ENCODE measurements at places on chromosomes 1 and 21. TPM values are rescaled to one million over a fixed set of nuclear protein-coding genes. Genes with fewer than 3 reads are reported as not detected.

DNA sequence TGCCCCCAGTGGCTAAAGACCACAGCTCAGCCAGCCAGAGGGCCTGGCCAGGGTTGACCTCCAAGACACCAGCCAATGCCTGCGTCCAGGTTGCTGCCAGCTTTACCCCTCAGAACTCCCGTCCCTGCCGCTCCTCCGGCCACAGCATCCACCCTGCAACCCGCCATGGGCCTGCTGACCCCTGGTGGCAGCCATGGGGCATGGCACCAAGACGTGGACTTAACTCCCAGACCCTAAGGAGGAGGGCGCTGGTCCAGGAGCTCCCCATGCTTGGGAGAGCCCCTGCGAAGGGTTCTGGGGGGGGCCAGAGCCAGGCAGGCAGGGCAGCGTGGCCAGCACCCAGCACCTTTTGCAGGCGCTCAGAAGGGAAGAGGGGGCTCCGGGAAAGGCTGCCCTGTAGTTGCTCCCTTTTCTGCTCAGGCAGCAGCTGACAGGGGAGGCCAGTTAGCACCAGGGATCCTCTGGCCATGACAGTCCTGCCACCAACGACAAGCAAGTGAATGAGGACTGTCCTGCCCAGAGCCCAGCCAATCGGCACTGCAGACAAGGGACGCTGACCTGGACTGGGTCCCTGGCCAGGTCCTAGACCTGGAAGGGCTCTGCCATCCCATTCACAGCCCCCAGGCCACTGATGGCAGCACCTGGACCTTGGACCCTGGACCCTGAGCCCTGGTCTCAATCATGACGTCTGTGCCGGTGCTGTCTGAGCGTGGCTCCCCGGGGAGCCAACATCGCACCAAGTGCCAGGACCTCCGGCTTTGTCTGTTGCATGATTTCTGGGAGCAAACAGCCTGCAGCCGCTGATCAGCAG, 246.2 kb downstream of the NPHP4 start:
- no peak overlapping the region for H3K27ac ChIP-seq
- no peaks in the 10 kb centered on the region for H3K36me3 ChIP-seq
- no peaks in the 10 kb centered on the region for H3K4me1 ChIP-seq
- peaks cover 1% of the 10 kb centered on the region for H3K27me3 ChIP-seq

DNA sequence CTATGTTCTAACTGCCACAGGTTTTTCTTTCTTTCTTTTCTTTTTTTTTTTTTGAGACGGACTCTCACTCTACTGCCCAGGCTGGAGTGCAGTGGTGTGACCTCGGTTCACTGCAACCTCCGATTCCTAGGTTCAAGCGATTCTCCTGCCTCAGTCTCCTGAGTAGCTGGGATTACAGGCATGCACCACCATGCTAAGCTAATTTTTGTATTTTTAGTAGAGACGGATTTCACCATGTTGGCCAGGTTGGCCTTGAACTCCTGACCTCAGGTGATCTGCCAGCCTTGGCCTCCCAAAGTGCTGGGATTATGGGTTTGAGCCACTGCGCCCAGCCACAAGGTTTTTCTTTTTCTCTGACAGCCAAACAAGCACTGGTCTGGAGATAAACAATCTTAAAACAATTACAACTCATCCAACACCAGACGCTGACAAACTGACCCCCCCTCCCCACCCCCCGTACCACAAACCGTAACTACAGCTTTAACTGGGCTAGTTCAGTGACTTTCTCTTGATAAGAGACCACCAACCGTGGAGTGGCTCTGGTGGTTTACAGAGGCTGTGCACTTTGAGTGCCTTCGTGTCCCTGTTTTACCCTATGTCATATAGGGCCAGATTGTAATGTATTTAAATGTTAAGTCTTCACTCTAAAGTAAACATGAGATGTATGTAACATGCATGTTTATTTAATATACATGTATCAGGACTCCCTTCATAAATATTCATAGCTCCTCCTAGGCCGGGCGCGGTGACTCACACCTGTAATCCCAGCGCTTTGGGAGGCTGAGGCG, 19.5 kb upstream of the PUM1 start:
- DNase-seq = no peak
- H3K27me3 ChIP-seq = peaks cover 2% of the 10 kb centered on the region
- no peak overlapping the region for H3K4me3 ChIP-seq
- no peaks in the 10 kb centered on the region for H3K36me3 ChIP-seq
- H3K27ac ChIP-seq = no peak overlapping the region

PLPPR4 gene
- not detected for total RNA-seq

TAF12 gene
- 31.7 TPM for total RNA-seq

ERICH3 gene
- not detected for total RNA-seq

GRCh38 chr1:208132287-208132882, 111.8 kb downstream of the PLXNA2 start:
- peaks cover 24% of the 10 kb centered on the region for H3K27me3 ChIP-seq
- H3K36me3 ChIP-seq = no peaks in the 10 kb centered on the region
- peaks cover 2% of the 10 kb centered on the region for H3K4me1 ChIP-seq
- no peak overlapping the region for H3K27ac ChIP-seq

ABCG1 gene
- 10.3 TPM for total RNA-seq

SPATA21 gene
- total RNA-seq = not detected

DNA sequence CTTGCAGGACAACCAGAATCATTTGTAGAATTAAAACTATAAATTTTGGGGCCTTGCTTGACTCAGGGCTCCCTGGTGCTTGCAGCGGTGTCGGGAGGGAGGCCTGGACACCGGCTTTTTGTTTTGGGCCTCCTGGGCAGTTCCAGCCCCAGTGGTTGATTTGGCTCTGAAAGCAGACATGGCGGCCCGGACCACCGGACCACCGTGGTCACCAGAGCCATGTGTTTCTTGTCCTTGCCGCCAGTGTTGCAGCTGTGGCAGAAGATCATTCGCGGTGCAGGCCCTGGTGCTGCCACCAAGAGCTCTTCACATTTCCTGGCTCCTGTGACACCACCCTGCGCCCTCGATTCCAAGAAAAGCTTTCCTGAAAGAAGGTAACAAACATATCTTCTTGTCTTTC, 484.8 kb downstream of the BRINP3 start:
- no peaks in the 10 kb centered on the region for H3K4me1 ChIP-seq
- H3K27me3 ChIP-seq = no peaks in the 10 kb centered on the region
- H3K4me3 ChIP-seq = no peak overlapping the region

CD1B gene
- not detected for total RNA-seq

TTC13 gene
- 23.8 TPM for total RNA-seq

DNA sequence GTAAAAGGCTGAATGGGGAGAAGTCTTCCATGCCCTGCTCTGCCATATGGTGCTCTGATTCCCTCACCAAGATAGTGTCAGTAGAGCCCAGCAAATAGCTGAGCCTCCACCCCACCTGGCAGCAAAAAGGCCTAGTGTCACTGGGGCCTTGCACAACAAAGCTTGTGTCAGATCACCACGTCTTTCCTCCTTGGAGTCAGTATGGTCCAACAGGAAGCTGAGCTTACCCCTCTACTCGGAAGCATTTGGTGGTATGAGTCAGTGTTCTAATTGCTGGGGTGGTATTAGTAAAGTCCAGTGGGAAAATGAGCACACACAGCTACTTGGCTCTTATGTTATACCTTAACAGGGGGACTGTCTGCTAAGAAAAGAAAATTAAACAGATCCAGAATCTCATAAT, 18.7 kb upstream of the RRP15 start:
- H3K27ac ChIP-seq = no peak overlapping the region
- no peaks in the 10 kb centered on the region for H3K36me3 ChIP-seq
- no peak for DNase-seq
- no peaks in the 10 kb centered on the region for H3K4me1 ChIP-seq

PIP5K1A gene
- 98.7 TPM for total RNA-seq

GRCh38 chr1:50703240-50703639, 256.8 kb downstream of the FAF1 start:
- H3K27ac ChIP-seq = no peak overlapping the region
- H3K4me3 ChIP-seq = no peak overlapping the region
- H3K27me3 ChIP-seq = no peaks in the 10 kb centered on the region
- DNase-seq = peak; percentile 26
- H3K36me3 ChIP-seq = no peaks in the 10 kb centered on the region
- no peaks in the 10 kb centered on the region for H3K4me1 ChIP-seq

- H3K27me3 ChIP-seq = peaks cover 40% of the 10 kb centered on the region
- no peak overlapping the region for H3K4me3 ChIP-seq
- no peak for DNase-seq
- H3K36me3 ChIP-seq = no peaks in the 10 kb centered on the region
Observed at GRCh38 chr1:64474665-64475439, 4.9 kb downstream of the CACHD1 start.

DNA sequence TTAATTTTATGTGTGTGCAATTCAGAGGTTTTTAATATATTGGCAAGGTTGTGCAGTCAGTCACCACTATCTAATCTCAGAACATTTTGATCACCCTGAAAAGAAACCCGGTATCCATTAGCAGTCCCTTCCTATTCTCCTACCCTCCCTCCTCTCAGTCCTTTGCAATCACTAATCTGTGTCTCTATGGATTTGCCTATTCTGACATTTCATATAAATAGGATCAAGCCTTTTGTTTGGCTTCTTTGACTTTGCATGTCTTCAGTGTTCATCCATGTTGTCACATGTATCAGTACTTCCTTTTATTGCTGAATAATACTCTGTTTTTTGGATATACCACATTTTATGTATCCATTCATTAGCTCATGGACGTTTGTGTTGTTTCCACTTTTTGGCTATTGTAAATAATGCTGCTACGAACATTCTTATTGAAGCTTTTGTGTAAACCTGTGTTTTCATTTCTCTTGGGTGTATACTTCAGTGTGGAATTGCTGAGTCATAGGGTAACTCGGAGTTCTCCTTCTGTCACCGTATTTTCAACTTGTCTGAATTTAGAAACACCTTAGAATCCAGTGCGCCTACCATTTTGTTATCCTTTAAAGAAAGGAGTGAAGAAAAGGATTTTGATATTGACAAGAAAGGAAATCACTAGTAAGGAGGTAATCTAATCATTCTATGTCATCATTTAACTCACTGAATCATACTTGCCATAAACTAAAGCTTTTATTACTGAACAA, 3.4 kb downstream of the CEP85 start:
- DNase-seq = no peak
- H3K36me3 ChIP-seq = peaks cover 21% of the 10 kb centered on the region
- H3K27ac ChIP-seq = no peak overlapping the region

OR2L2 gene
- 0.07 TPM for total RNA-seq

MTARC1 gene
- total RNA-seq = not detected

GRCh38 chr1:223845037-223845809, 524 bp downstream of the TP53BP2 start:
- H3K27me3 ChIP-seq = peaks cover 3% of the 10 kb centered on the region
- peak; percentile 89 for DNase-seq
- H3K36me3 ChIP-seq = peaks cover 5% of the 10 kb centered on the region
- peaks cover 34% of the 10 kb centered on the region for H3K4me1 ChIP-seq
- peak overlapping the region; percentile 97 for H3K27ac ChIP-seq

GRCh38 chr1:57158604-57158998, 192.8 kb upstream of the C8B start:
- H3K27ac ChIP-seq = no peak overlapping the region
- peaks cover 2% of the 10 kb centered on the region for H3K27me3 ChIP-seq
- no peaks in the 10 kb centered on the region for H3K36me3 ChIP-seq
- H3K4me1 ChIP-seq = no peaks in the 10 kb centered on the region

FAM229A gene
- total RNA-seq = 4.2 TPM

C1orf185 gene
- not detected for total RNA-seq

GRCh38 chr1:85342207-85342606, 65.8 kb upstream of the BCL10 start:
- peaks cover 30% of the 10 kb centered on the region for H3K27me3 ChIP-seq
- H3K4me3 ChIP-seq = no peak overlapping the region

DNA sequence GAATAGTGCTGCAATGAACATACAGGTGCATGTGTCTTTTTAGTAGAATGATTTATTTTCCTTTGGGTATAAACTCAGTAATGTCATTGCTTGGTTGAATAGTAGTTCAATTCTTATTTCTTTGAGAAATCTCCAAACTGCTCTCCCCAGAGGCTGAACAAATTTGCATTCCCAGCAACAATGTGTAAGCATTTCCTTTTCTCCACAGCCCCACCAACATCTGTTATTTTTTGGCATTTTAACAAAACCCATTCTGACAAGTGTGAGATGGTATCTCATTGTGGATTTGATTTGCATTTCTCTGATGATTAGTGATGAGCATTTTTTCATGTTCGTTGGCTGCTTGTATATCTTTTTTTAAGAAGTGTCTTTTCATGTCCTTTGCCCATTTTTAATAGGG, 21.9 kb upstream of the EEIG2 start:
- DNase-seq = no peak
- no peaks in the 10 kb centered on the region for H3K4me1 ChIP-seq
- no peak overlapping the region for H3K4me3 ChIP-seq
- H3K27ac ChIP-seq = no peak overlapping the region
- H3K27me3 ChIP-seq = peaks cover 27% of the 10 kb centered on the region
- no peaks in the 10 kb centered on the region for H3K36me3 ChIP-seq

- H3K36me3 ChIP-seq = no peaks in the 10 kb centered on the region
- peaks cover 11% of the 10 kb centered on the region for H3K4me1 ChIP-seq
- DNase-seq = no peak
- H3K27ac ChIP-seq = no peak overlapping the region
- peaks cover 4% of the 10 kb centered on the region for H3K27me3 ChIP-seq
- no peak overlapping the region for H3K4me3 ChIP-seq
Observed at GRCh38 chr1:200373811-200374231, 36.0 kb downstream of the ZNF281 start.

GRCh38 chr1:182476625-182477024, 26.7 kb downstream of the RGSL1 start:
- H3K4me1 ChIP-seq = no peaks in the 10 kb centered on the region
- no peaks in the 10 kb centered on the region for H3K36me3 ChIP-seq
- no peak overlapping the region for H3K27ac ChIP-seq
- H3K4me3 ChIP-seq = no peak overlapping the region
- DNase-seq = no peak
- H3K27me3 ChIP-seq = peaks cover 12% of the 10 kb centered on the region

DNA sequence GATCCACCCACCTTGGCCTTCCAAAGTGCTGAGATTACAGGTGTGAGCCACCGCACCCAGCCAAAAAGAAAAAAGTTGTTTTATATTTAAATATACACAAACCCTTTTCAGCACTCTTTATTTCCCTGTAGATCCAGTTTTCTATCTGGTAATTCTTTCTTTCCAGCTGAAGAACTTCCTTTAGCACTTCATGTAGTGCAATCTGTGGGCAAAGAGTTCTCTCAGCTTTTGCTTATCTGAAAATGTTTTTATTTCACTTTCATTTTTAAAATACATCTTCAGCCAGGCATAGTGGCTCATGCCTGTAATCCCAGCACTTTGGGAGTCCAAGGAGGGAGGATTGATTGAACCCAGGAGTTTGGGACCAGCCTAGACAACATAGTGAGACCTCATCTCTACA, 28.5 kb upstream of the HYI start:
- DNase-seq = no peak
- H3K4me1 ChIP-seq = peaks cover 6% of the 10 kb centered on the region
- H3K4me3 ChIP-seq = no peak overlapping the region
- H3K27me3 ChIP-seq = peaks cover 23% of the 10 kb centered on the region

DNA sequence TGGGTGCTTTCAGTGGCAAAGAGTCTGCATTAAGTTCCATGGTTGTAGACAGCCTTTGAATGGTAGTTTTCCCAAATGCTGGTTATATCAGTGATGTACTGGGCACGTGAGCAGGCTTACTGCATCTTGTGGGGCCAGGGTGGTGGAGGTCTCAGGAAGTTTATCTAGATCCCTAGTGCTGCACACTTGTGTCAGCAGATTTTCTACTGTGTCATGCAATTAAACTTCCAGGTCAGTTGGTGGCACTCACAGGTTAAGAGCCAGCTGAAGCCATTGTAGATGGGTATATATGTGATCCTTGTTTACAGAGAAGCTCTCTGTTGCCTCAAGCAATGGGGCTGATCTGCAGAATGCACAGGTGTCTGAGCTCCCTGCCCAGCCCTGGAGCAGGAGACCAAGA, 33.0 kb downstream of the FOXJ3 start:
- H3K27ac ChIP-seq = no peak overlapping the region
- H3K4me1 ChIP-seq = peaks cover 7% of the 10 kb centered on the region
- peaks cover 58% of the 10 kb centered on the region for H3K36me3 ChIP-seq
- DNase-seq = no peak
- H3K27me3 ChIP-seq = no peaks in the 10 kb centered on the region

- no peak for DNase-seq
- H3K4me1 ChIP-seq = no peaks in the 10 kb centered on the region
- no peaks in the 10 kb centered on the region for H3K27me3 ChIP-seq
Observed at GRCh38 chr1:10663678-10664035, 132.8 kb downstream of the CASZ1 start.

Measured in activated CD4-positive, alpha-beta T cell treated with anti-CD3 and anti-CD28 coated beads, Interleukin-2, amount 10 ng/mL, durations not matched to agents 24 days and 14 days (primary cell).